ENCODE measurements at places on chromosomes 13 and 19.

DNA sequence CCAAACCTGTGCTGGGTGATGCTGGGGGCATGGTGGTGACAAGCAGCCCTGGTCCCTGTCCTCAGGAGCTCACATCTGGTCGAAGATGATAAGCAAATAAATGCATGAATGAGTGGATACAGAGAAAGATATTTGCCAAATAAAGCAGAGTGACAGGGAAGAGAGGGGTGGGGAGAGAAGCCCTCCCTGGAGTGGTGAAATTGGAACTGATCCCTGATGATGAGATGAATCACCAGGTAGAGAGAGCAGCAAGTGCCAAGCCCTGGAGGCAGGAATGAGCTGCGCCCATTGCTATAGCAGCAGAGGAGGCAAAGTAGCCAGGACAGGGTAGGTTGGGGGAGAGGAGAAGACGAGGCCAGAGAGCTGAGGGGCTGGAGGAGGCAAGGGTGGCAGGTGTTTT lies 13.7 kb downstream of the FXYD5 start:
- DNase-seq: no peak

- DNase-seq: no peak
These were observed 291.9 kb upstream of the HTR2A start for GRCh38 chr13:47188802-47189201.

DNA sequence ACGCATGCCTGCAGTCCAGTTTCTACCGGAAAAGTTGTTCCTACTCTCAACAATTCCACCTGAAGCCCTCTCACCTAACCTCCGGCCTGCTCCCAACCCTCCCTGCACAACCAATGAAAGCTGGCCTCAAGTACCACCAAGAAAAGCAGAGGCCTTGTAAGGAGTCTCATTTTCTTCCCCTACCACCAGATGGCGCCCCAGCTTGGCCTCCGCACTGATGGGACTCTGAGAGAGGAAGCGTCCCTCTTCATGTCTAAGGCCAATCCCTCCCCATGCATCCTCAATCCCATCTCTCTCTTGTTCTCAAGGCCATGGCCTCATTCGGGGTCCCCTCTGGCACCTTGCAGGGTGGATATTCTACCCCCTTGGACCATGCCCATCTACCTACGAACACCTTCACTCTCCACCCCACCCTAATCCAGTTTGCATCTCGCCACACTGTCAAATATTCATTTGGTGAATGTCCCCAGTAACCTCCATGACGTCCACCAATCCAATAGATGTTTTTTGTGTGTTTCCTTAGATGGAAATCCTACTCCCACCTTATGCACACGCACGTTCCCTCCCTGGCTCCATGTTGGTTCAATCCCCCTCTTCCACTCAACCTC lies 412.8 kb downstream of the ZNF536 start:
- peak; percentile 83 for DNase-seq

DNA sequence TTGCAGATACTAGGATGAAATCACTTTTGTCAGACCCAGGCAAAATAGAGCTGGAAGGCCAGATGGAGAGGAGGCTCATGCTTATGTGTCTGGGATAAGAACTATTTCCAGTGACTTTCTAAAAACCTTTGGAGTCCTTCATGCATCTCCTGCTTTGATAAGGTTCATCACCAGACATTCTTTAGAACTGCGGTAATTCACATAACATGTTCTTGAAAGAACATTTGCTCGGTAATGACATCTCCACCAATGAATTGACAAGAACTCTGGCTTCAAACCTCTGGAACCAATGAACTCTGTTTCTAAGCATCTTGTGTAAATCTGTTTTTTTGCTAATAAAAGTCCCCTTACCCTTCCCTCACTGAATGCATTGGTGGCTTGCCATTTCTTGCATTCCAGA lies 112.0 kb upstream of the KL start:
- no peak for DNase-seq

DNA sequence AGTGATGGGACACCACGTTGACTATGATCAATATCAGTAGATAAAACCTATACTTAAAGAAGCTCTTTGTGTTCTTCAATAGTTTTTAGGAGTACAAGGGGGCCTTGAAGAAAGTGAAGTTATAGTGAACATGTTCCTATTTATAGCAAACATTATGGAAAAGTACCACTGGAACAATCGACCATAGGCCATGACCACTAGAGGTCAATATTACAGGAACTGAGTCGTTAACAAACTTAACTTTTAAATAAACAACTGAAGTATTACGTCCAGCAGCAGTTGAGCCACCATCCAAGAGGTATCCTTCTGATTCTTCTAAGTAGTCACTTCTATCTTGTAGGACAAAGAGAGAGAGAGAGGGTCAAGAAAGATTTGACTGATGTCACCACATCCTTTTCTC lies 391.0 kb upstream of the SLITRK5 start:
- DNase-seq: peak; percentile 9

DNA sequence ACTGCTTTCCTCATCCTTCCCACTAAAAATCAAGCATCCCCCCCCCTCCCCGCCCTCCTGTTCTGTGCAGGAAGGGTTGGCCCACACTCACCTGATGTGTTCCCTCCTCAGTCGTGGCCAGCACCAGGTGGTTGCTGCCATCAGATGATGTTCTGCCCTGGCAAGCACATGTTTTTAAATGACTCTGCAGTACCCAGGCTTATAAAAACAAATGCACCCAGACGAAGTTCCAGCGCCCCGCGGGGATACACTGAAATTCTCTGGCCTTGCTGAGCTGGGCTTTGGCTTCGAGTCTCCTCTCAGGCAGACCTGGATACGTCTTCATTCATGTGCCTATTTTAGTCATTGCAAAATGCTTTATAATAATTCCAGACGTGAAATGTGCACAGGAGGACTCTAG lies 316.3 kb downstream of the DLEU7 start:
- DNase-seq: no peak

DNA sequence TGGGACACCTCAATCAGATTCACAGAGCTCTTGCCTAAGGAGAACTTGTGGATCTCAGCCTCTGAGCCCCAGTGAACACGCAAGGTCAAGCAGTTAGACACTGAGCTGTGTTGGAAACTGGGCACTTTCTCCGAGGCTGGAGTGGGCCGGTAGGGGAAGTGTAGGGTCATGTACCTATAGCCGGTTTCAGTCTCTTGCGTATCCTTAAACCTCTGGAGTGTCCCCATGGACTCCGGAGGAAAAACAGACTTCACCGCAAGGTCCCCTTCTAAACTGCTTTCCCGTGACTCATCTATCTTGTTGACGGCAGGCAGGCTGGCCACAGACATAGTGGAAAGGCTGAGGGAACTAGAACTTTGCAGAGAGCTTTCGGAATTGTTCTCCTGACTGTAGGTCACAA lies 11.3 kb downstream of the IQCN start:
- no peak for DNase-seq

- no peak for DNase-seq
These were observed 15.7 kb downstream of the COMMD6 start for GRCh38 chr13:75521956-75522355.

DNA sequence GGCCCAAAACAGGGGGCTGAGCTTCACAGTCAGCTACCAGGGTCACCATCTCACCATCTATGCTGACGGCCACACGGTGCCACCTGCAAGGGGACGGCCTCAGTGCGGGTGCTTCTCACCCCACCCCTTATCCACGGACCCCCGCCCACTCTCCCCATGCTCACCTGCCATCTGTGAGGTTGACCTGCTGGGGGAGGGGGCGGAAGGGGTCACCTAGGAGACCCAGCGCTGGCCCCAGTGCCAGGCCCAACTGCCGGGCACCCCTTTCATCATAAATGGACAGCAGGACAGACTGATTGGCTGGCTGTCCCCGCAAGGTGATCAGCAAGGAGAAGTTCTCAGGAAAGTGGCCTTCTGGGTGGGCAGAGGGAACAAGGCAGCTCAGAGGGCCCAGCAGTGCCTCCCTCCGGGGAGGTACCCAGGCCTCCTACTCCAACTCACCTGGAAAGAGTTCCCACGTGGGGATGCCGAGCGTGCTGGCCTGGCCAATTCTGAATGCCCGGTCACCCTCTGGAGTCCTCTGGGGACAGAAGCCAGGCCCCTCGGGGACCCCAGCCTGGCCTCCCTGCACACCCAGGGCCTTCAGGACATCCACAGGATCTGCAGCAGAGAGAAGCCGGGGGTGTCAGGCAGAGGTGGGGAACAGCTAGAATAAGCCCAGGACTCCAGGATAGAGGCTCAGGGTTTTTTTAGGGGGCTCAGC lies 4.5 kb downstream of the COL5A3 start:
- DNase-seq: no peak

GRCh38 chr19:18278521-18279265 lies 2.7 kb downstream of the JUND start:
- peak; percentile 49 for DNase-seq

DNA sequence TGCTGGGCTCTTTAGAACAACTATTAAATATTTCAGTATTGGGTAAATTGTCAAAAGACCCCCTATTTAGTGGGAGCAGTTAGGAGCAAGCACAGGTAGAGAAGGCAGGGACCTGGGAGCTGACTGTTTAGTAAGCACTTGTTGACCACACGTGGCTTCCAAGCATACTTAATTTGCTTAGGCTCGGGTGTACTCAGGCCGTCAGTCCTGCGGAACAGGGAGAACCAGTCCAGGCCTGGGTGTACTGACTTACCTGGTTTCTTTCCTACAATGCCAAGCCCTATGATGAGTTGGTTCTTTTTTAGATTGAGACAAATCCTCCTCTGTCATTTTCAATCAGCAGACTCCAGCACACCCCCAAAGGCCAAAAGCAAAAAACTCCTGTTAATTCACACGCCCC lies 90.0 kb downstream of the WDFY2 start:
- DNase-seq: no peak

DNA sequence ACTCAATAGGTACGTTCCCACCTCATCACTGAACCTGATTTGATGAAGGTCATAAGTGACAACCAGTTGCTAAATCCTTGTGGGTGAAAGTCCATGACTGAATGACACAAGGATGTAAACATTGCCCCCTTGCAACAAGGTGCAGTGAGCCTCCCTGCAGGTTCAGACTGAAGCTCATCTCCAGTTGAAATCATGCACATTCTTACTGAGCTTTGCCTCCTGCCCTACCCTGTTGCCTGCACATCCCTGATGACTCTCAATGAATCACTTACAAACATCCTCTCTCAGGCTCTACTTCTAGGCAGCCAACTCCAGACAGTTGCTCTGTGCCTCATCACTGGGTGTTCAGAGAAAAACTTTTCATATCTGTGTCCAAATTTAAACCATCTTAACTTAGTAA lies 42.5 kb upstream of the ARGLU1 start:
- no peak for DNase-seq

- peak; percentile 83 for DNase-seq
These were observed 4.4 kb upstream of the TMEM272 start for GRCh38 chr13:51849145-51850101.

DNA sequence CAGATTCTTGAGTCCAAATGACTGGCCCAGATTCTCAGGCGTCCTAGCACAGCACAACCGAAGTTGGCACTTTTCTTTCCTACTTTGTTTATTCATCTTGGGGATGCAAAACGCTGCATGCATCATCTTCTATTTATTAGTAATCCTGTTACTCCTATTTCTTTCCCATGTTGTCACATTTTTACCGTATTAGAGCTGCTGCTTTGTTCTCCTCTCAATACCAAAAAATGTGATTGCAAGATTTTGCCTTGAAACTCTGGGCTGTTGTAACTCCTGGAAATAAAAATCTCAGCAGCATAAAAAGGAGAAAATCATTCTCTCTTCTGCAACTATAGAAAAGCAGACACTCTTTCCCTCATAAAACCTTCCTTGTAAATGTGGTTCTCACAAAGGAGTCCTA lies 12.9 kb upstream of the IGSF23 start:
- no peak for DNase-seq

GRCh38 chr13:97328222-97328790 lies 105.7 kb upstream of the RAP2A start:
- peak; percentile 71 for DNase-seq

DNA sequence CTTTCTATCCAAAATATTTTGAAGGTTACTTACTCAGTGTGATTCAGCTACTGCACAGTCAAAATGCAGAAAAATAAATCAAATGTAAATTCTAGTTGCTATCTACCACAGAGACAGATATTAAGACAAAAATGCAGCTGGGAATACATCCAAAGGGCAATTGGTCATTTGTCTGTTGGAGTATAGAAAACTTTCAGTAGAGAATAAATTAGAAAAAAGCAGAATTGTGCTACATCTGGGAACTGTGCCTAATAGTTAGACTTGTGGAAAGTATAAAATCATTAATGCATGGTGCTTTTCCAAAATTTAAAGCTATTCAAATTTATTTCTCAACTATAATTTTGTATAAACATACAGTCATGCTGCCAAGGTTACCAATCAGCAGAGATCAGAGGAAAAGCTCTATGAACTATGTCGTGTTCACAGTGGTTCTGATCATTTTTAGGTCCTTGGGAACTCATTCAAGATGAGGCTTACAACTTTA lies 1635.8 kb downstream of the PCDH9 start:
- no peak for DNase-seq

DNA sequence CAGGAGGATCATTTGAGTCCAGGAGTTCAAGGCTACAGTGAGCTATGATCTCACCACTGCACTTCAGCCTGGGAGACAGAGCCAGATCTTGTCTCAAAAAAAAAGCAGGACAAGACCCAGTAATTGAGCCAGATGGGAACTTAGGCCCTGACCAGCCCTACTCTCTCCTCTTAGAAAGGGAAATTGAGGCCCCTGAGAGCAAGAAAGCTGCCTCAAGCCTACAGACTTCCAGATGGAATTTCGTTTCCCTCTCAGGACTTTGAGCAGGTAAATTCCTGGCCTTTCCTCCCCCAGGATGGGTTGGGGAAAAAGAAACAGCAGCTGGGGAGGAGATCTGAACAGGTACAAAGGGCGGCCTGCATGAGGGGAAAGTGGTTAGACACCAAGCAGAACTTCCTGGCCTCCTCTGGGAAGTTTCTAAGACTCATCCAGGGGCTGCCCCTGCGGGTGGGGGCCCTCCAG lies 3.6 kb upstream of the BCL3 start:
- no peak for DNase-seq

- peak; percentile 45 for DNase-seq
These were observed 64.7 kb upstream of the OXGR1 start for GRCh38 chr13:97058926-97059325.

DNA sequence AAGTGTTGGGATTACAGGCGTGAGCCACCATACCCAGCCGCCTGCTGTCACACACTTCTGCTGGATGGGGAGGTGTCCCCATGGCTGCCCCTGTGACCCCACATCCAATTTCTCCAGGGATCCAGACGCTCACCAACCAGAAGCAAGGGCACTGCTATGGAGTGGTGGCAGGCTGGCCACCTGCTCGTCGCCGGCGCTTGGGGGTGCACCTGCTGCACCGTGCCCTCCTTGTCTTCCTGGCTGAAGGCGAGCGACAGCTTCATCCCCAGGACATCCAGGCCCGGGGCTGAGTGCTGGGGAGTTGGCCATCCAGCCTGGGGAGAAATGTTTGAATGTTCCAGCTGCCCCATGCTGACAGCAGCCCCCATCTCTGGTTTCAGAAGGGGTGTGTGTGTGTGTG lies 4.6 kb downstream of the ANKLE1 start:
- no peak for DNase-seq

DNA sequence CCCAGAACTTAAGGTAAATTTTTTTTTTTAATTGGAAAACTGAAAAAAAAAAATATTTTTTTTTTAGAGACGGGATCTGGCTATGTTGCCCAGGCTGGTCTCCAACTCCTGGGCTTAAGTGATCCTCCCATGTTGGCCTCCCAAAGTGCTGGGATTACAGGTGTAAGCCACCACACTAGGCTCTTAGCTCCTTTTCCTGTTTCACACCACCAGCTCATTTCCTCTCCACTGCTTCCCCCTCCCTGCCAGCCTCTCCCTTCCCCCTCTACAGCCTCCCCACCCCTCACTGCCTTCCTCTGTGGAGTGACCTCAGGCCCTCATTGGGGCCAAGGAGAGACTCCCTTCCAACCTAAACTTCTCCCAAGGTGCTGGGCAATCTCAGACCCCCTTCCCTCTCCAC lies 4.2 kb upstream of the GIPR start:
- DNase-seq: peak; percentile 52

Measured in NCI-H82 (cell line).